ENCODE measurements at places on chromosomes 2 and 18. TPM values are rescaled to one million over a fixed set of nuclear protein-coding genes. Genes with fewer than 3 reads are reported as not detected.
A peak's percentile ranks its signal among the peaks of the same experiment; 100 is the strongest.

- DNase-seq: no peak
These were observed 67.1 kb downstream of the ZBTB7C start for GRCh38 chr18:48342125-48342524.

CFAP210 gene
- total RNA-seq: not detected

ST8SIA3 gene
- total RNA-seq: not detected

- DNase-seq: peak; percentile 11
These were observed 364.8 kb upstream of the GALNT5 start for GRCh38 chr2:156892467-156893281.

ABCB11 gene
- not detected for total RNA-seq

Measured in naive thymus-derived CD8-positive, alpha-beta T cell (primary cell).